Spleen (tissue), 13 donors: ENCODE measurements at places on chromosomes 12 and 14. TPM values are rescaled to one million over a fixed set of nuclear protein-coding genes. Genes with fewer than 3 reads are reported as not detected.

DNA sequence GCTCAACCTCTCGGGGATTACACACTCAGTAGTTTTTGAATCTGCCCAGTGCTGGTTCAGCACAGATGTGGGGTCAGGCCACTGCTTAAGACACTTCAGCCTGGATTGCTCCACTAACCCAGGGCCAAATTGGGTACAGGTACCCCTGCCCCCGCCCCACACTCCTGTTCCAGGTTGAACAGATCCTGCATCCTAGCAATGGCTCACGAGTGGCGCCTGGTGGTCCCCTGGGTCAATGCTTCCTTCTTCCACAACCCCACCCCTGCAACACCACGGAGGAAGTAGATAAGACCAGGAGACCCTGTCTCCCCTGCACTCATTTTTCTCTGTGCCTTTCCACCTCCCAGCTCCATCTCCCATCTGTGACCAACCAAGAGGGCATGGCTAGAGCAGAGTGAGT lies 108.4 kb downstream of the ESRRB start:
- H3K4me3 ChIP-seq, result no peak overlapping the region
- no peak for DNase-seq
- H3K4me1 ChIP-seq, result no peaks in the 10 kb centered on the region
- no peaks in the 10 kb centered on the region for H3K36me3 ChIP-seq
- H3K27me3 ChIP-seq, result no peaks in the 10 kb centered on the region

DNA sequence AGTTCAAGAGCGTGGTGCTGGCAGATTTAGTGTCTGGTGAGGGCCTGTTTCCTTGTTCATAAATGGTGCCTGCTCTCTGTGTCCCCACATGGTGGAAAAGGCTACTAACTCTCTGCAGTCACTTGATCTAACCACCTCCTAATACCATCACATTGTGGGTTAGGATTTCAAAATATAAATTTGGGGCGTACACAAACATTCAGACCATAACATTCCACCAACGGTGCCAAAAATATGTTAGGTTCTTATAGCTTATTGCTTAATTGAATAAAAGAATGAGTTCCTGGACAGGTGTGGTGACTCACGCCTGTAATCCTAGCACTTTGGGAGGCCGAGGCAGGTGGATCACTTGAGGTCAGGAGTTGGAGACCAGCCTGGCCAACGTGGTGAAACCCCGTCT lies 3.4 kb upstream of the DYRK2 start:
- H3K27ac ChIP-seq, result no peak overlapping the region
- H3K36me3 ChIP-seq, result no peaks in the 10 kb centered on the region
- H3K4me3 ChIP-seq, result no peak overlapping the region
- no peaks in the 10 kb centered on the region for H3K27me3 ChIP-seq
- H3K4me1 ChIP-seq, result peaks cover 5% of the 10 kb centered on the region
- no peak for DNase-seq

Gene SCNN1A
- total RNA-seq, result 2.0 TPM

DNA sequence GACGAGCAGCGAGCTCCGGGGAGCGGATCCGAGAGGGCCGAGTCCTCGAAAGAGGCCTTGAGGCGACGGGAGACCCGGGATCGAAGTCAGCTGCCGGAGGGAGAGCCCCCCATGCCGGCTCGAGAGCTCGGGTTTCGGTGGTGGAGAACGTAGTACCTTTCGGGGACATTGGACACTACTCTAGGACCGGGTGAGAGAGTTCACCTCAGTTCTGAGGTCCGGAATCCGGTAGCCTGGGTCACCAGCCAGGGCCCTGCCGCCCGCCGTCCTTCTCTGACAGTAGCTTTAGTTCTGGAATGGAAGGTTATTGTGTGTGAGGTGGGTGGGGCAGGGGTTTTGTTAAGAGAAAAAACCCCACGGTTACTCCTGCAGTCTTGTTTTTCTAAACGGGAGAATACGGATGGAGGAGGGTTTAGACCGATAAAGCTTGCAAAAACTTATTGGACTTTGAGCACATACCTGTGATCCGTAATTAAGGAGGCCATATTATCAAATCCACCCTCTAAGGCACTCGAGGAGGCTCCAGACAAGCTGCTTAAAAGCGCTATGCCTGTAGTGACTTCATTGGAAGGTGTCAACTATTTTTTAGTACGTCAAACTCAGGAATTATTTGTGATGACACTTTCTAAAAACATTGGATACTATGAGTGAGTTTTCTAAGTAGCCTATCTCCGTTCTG lies 765 bp downstream of the SCYL2 start:
- H3K4me3 ChIP-seq, result peak overlapping the region; percentile 75
- H3K4me1 ChIP-seq, result peaks cover 58% of the 10 kb centered on the region
- H3K36me3 ChIP-seq, result no peaks in the 10 kb centered on the region
- peak overlapping the region; percentile 97 for H3K27ac ChIP-seq

Gene SLC4A8
- 9.1 TPM for total RNA-seq

Gene MYO1H
- total RNA-seq, result not detected

DNA sequence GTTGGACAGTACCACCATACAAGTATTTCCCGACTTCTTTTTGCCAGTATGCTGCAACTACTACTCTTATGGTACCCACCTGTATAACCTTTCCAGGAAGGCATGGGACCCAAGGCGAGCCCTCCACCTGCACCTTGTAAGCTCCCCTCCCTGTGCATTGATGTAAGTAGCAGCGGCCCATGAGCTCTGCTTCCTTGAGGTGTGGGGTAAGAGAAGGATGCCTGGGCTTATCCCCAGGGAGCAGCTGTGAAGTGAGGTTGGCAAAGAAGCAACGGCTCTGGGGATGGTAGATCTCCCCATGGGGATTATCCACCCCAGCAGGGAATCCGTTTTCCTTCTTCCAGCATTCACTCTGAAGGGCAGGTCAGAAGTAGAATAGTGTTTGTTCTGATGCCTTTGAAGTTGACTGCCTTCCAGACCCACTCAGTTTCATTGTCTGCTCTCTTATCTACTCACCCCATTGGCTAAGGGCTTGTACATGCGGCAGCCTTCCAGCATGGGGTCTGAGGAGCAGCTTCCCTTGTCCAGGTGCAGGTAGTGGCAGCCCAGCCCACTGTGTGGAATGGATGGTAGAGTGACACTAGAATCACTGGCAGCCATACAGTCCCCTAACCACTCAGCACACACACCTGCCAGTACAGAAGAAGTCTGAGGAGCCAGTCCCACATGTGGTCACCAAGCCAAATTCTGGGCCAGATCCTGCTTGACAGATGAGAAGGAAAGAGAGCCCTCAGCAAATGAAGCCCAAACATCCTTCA lies 3.4 kb downstream of the CIROP start:
- peaks cover 22% of the 10 kb centered on the region for H3K4me1 ChIP-seq
- peak; percentile 28 for DNase-seq

Gene KLRC4
- total RNA-seq, result 4.1 TPM

DNA sequence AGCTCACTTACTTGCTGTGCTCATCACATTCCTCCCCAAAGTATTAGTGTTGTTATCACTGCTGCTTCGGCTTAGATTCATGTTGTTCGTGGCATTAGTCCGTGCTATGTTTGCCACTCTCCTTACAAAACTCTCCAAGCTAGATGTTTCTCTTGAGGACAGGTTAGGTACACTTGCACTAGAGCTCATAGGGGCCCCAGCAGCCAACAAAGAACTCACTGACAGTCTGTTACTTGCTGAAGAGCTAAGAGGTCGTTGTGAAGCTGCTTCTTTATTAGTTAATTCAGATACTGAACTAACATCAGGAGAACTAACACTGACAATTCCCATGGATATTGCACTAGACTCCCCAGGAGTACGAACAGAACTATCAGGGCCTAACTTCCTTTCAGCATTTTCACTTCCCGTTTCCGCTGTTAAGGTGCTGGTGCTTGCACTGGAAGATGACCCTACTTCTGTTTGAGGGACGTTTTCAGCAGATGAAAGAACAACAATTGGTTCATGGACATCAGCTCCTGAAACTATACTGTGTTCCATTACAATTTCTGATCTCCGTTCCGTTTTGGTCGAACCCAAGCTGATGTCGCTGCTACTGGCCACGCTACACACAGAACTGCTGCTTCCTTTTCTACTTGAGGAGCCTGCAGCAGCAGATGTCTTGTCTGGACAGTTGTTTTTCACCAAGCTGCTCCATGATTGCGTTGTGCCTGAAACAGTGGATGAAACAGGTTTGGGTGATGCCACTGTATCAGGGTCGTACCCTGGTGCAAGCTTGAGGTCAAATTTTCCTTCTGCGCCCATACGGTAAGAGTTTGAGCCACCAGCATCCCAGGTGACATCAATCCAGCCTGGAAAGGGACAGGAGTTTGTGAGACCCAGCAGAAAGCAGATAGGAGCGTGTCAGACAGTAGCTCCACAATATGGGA lies 78.7 kb downstream of the HECTD1 start:
- no peak overlapping the region for H3K27ac ChIP-seq
- no peak for DNase-seq
- H3K4me1 ChIP-seq, result no peaks in the 10 kb centered on the region
- peaks cover 85% of the 10 kb centered on the region for H3K36me3 ChIP-seq

DNA sequence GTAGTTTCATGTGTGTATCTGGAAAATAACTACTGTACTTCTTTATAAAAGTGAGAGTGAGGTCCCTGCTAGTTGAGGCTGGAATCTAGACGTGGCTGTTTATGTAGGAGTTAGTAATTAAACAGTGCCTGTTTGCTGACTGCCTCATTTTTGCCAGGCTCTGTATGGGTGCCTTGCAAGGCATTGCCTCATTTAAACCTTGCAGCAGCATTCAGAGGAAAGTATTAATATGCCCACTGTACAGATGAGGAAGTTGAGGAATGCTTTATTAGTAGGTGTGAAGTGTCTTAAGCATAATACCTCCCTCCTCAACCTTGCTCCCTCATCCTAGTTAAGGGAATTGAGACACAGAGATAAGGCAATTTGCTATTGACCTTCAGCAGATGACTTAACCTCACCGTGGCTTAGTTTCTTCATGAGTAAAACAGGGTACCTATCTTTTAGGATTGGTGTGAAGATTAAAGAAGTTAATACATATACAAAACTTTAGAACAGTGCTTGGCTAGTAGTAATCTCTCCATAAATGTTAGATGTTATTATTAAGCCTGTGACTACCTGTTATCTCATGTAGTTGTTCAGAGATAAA lies 28.7 kb downstream of the PPM1A start:
- H3K4me3 ChIP-seq, result no peak overlapping the region
- no peaks in the 10 kb centered on the region for H3K27me3 ChIP-seq
- peaks cover 44% of the 10 kb centered on the region for H3K4me1 ChIP-seq
- H3K36me3 ChIP-seq, result peaks cover 14% of the 10 kb centered on the region

Gene LEMD3
- 44.8 TPM for total RNA-seq

DNA sequence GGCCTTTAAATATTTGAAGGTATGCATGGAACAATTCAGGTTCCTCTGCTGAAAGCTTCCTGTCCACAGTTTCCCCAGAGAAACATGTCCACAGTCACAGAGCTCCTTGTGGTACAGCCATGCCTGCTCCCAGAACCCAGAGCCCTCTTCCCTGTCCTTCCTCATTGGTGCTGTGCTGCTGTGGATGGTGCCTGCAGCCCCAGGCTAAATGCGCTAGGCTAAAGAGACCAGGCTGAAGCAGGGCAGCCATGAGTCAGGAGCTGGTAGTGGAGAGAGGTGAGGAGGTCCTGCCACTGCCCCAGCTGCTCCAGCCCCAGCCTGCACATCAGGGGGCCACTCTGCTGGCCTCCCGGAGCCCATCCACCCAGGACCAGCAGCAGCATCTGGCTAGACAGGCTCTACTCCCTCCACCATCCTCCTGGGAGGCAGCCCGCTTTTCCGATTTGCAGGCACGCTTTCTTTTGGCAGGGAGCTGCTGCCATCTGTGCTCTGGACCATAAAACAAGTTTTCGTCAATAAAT lies 65.4 kb upstream of the DDX11 start:
- H3K27me3 ChIP-seq, result no peaks in the 10 kb centered on the region
- H3K27ac ChIP-seq, result no peak overlapping the region
- DNase-seq, result peak; percentile 49
- H3K36me3 ChIP-seq, result no peaks in the 10 kb centered on the region
- no peak overlapping the region for H3K4me3 ChIP-seq
- H3K4me1 ChIP-seq, result no peaks in the 10 kb centered on the region

- no peaks in the 10 kb centered on the region for H3K36me3 ChIP-seq
- no peak overlapping the region for H3K27ac ChIP-seq
- no peaks in the 10 kb centered on the region for H3K4me1 ChIP-seq
- H3K27me3 ChIP-seq, result no peaks in the 10 kb centered on the region
- no peak overlapping the region for H3K4me3 ChIP-seq
- no peak for DNase-seq
Measured at GRCh38 chr12:19409376-19409775, 29.9 kb upstream of the AEBP2 start.

Gene RNF212B
- total RNA-seq, result not detected

GRCh38 chr12:6695313-6696045 lies 5.1 kb downstream of the PIANP start:
- no peaks in the 10 kb centered on the region for H3K27me3 ChIP-seq
- no peak overlapping the region for H3K27ac ChIP-seq
- no peaks in the 10 kb centered on the region for H3K36me3 ChIP-seq
- H3K4me3 ChIP-seq, result no peak overlapping the region
- DNase-seq, result peak; percentile 69

- no peak for DNase-seq
- H3K4me3 ChIP-seq, result no peak overlapping the region
Measured at GRCh38 chr14:72560331-72560730, 333.6 kb downstream of the DPF3 start.

Gene MAX
- total RNA-seq, result 155 TPM

DNA sequence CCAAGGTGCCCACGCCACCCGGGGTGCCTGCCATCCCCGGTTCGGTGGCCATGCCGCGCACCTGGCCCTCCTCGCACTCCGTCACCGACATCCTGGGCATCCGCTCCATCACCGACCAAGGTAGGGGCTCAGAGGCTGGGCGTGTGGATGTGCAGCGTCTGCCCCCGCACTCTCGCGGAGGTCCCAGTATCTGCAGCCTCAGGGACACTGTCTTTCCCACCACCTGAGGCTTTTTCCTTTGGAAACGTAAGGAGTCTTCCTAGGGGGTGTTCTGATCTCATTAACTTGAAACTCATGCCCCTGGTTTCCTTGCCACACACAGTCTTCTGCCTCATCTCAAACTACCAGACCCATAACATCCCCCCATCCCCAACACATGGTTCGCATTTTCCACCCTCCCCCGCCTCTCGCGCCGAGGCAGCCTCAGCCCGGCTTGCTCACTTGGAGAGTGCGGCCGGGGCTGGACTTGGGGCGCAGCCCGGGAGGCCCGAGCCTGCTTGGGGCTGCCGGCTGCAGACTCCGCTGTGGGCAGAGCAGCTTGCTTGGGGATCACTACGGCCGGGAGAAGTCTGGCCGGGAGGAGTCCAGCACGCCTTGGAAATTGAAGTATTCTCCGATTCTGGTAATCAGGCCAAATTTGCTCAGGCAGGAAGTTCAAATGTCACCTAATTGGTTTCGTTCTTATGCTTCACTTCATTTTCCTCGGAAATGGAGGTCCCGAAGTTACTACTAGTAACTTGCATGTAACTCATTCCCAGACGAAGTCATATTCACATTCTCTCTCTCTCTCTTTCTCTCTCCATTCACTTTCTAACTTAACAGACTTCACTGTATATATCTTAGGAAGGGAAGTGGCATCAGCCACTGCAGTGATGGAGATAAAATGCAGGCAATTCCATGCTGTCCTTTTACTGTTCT lies 2.0 kb downstream of the PAX9 start:
- peak overlapping the region; percentile 23 for H3K4me3 ChIP-seq
- DNase-seq, result no peak
- no peak overlapping the region for H3K27ac ChIP-seq
- H3K36me3 ChIP-seq, result no peaks in the 10 kb centered on the region
- H3K27me3 ChIP-seq, result peaks cover 97% of the 10 kb centered on the region

- H3K36me3 ChIP-seq, result peaks cover 47% of the 10 kb centered on the region
- DNase-seq, result no peak
- no peak overlapping the region for H3K27ac ChIP-seq
- H3K27me3 ChIP-seq, result no peaks in the 10 kb centered on the region
- H3K4me1 ChIP-seq, result no peaks in the 10 kb centered on the region
- no peak overlapping the region for H3K4me3 ChIP-seq
Measured at GRCh38 chr12:10221846-10222245, 9.2 kb downstream of the GABARAPL1 start.

Gene PYGL
- 80.4 TPM for total RNA-seq
